CMK (cell line): ENCODE measurements at places on chromosomes 3 and 15.

GRCh38 chr3:100975714-100976113, 17.5 kb downstream of the ABI3BP start:
- DNase-seq: no peak

- DNase-seq: no peak
These were observed 74.0 kb upstream of the LINGO1 start for GRCh38 chr15:77706482-77707244.

GRCh38 chr3:81195478-81195877, 566.0 kb downstream of the GBE1 start:
- no peak for DNase-seq

GRCh38 chr3:161372321-161373260, 1.3 kb upstream of the SPTSSB start:
- no peak for DNase-seq

DNA sequence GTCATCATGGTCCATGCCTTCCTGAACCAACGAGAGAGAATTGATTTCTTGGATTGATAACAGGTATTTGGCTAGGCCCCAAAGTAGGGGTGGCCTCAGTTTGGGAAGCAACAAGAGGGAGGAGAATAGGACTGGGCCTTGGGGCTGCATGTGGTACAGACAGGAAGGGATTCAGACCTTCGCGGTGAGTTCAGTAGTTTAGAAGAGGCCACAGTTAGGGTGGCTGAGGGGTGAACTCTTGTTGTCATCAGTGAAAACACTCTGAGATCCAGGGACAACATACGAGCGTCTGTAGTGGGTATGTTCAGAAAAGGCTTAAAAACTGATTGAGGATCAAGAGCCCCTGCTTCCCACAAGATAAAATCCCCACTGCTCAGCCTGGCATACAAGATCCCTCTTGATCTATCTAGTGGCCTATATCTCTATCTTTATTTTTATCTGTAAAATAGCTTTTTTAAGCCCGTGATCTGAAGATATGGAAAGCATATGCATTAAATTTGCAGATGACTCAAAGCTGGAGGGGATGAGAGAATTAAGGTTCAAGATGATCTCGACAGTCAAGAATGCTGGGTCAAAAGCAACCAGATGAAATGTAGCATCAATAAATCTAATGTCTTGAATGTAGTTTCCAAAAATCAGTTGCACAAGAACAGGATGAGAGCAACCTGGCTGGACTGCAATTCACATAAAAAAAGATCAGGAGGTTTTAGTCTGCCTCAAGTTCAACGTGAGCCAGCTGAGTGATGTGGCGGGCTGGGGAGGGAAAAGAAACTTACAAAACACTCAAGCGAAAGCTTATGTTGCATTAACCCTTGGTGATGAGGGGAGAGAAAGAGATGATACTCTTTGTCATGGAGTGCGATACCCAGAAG, 221.1 kb upstream of the TLE3 start:
- DNase-seq: peak; percentile 67

GRCh38 chr3:46935168-46935858, 41.2 kb downstream of the CCDC12 start:
- DNase-seq: no peak

DNA sequence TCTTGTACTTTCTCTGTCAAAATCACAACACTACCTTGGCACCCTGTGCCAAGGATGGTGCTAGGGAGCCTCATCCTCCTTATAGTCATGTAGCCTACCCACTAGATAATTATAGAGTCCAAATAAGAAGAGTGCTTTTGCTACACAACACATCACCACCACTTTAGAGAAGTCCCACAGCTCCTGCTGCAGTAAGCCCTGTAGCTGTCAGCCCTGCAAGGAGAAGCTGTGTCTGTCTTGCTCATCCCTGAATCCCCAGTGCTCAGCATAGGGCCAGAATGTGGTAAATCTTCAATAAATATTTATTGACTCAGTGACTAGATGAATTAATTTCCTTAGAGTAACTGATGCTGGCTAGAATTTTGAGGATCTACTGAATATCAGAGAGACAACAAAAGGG, 190.8 kb downstream of the ZNF621 start:
- no peak for DNase-seq
